ENCODE measurements at places on chromosomes 3 and 15.

GRCh38 chr3:74347563-74348268 lies 266.7 kb downstream of the CNTN3 start:
- no peak for DNase-seq

DNA sequence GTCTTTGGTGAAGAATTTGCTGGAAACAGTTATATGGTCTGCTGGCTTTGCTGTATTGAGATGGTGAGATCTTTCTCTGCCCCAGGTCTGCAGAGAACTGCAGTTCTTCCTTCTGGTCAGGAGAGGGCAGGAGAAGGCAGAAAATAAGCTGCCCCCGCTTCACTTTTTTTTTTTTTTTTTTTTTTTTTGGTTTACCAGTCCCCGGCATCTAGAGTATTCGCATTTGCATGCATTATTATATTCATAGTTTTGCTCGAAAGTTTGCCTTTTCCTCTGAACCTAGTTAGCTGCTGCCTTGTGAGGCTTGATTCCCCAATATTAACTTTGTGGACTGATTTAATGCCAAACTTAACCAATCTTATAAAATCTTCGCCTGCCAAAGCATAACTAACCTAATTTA lies 10.6 kb upstream of the PARL start:
- no peak for DNase-seq

- DNase-seq, result no peak
Measured at GRCh38 chr3:38724392-38724736, 74.9 kb upstream of the SCN5A start.

DNA sequence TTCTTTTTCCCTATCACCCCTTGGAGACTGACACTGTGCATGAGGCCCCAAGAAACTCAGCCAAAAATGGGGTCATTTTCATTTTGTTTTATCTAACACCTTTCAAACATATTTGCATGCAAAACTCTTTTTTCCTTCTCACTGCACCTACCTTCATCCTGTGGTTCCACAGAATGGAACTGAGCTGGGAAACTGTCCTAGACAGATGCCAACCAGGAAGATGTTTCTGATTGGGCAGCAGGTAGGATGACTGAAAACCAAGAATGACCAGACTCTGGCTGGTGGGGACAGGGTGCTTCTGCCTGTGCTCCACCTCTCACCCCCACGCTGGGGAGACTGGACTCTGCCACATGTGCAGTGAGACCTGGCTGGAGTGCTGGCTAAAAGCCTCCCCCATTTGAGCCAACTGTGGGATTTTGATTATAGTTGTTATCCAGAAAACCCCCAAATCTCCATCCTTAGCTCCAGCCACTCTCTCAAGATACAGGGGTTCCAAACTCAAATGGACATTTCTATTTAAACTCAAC lies 5.2 kb downstream of the PPIB start:
- DNase-seq, result no peak

DNA sequence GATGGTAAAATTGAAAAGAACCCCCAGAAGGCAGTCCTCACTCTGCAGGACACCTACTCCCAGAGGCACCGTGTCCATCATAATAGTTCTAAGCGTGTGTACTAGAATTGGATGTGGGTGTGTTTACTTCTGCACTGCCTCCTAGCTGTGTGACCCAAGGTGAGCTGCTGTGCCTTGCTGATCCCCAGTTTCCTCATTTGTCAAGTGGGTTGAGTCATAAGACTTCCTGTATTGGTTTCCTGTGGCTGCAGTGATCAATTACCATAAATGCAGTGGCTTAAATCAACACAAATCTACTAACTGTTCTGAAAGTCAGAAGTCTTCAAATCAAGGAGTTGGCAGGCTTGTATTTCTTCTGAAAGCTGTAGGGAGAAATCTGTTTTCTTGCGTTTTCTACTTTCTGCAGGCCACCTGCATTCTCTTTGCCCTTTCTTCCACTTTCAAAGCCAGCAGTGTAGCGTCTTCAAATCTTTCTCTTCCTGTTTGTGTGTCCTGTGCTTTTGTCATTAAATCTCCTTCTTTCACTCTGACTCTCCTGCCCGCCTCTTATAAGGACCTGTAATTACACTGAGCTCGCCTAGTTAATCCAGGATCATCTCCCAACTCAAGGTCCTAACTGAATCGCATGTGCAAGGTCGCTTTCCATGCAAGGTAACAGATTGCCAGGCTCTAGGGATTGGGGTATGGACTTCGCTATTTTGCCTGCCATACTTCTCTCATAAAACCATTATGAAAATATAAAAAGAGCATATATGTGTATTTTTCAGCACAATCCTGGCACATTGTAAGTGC lies 59.0 kb downstream of the RORA start:
- DNase-seq, result no peak

DNA sequence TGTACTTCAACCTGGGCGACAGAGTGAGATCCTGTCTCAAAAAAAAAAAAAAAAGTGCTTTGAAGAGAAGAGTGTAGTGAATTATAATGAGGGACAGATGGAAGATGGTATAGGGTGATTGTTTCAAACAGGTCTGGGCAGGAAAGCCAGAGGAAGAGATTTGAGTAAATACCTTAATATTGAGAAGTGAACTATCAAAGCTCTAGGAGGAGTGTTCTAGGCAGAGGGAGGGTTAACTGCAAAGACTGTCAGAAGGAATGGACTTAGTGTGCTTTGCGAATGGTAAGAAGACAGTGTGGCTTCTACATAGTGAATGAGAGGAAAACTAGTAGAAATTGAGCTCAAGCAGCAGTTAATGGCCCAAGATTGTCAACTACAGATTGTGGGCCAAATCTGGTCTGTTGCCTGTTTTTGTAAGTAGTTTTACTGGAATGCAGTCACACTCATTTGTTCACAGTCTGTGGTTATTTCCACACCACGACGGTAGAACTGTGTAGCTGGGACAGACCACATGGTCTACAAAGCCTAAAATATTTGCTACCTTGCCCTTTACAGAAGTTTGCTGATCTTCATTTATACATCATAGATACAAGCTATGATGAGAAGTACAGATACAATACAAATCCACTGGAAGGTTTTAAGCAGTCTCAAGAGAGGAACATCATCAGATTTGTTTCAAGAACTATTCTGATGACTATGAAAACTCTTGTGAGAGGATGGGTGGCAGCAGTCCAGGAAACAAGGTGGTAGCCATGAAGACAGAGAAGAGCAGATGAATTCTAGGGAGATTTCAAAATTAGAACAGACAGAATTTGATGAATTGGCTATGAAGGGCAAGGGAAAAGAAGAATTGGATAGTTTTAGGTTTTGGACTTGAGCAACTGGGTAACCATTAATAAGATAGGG lies 16.5 kb upstream of the USP50 start:
- no peak for DNase-seq

DNA sequence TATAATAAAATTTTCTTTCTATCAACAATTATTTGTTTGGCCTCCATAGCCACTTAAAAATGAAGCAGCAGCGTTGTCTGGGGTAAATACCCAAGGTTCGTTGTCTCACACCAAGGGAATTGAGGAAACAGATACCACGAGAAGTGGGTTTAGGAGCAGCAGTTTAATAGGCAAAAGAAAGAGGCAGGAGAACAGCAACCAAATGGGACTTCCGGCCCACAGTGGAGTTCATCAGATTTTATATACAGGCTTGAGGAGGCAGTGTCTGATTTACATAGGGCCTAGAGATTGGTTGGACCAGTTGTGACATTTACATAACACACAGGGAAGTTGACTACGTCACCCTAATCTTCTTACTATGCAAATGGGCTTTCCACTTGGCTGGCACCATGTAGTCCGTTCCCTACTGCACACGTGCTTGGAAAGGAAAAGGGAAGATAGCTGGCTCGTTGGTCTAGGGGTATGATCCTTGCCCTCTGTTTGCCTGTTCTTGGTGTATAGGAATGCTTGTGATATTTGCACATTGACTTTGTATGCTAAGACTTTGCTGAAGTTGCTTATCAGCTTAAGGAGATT lies 61.5 kb upstream of the SETMAR start:
- DNase-seq, result no peak

- no peak for DNase-seq
Measured at GRCh38 chr3:161273589-161274218, 52.6 kb downstream of the NMD3 start.

DNA sequence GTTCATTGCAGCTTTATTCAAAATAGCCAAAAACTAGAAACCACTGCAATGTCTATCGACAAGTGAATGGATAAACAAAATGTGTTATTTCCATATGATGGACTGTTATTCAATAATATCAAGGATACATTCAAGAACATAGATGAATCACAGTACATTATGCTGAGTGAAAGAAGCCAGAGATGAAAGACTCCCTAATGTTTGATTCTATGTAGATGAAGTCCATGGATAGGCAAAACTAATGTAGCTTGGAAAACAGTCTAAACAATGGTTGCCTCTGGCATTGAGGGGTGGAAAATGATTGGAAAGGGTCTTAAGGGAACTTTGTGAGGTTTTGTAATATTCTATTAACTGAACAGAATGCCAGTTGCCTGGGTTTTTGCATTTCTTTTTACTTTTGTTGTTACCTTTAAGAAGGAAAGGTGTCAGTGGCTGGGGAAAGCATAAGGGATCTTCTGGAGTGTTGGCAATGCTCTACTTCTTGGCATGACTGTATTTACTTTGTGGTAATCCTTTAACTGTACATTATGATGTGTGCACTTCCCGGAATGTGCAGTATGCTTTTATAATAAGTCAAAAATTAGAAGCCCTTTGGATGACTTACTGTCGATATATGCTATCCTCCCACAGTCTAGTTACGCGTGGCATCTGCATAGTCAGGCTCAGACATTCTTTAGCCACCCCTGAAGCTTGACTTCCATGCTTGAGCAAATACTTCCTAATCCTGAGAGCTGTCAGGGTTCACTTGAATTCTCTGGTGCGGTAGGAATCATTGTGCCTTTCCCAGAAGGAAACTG lies 20.5 kb upstream of the ATP10A start:
- DNase-seq, result no peak

DNA sequence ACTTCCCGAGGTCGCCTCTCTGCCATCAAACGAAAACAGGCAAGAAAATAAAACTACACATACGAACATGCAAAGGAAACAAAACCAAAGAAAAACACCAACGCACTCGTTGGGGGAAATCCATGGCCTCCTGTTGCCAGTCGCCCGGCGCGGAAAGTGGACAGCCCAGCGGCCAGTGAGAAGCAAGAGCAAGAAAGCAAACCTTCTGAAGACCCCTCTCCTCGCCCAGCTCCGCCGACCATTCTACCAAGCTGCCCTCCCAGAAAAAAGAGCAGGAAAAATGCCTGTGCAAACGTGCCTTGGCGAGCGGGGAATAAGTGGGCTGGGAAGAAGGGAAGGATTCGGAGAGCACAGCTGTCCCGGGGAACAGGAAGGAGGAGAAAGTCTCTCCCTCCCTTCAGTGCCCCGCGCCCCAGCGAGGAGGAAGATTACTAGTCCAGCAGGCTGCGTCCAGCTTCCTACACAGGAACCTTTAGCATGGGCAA lies 802 bp upstream of the NECTIN3 start:
- no peak for DNase-seq

GRCh38 chr3:194285850-194286197 lies 65.3 kb downstream of the CPN2 start:
- DNase-seq, result no peak

GRCh38 chr3:127690106-127690505 lies 17.4 kb downstream of the ABTB1 start:
- DNase-seq, result no peak

- no peak for DNase-seq
Measured at GRCh38 chr3:166052440-166052839, 215.2 kb upstream of the BCHE start.

GRCh38 chr15:98703126-98703685 lies 54.9 kb downstream of the IGF1R start:
- DNase-seq, result no peak

GRCh38 chr3:112115161-112115739 lies 17.8 kb downstream of the GCSAM start:
- no peak for DNase-seq

DNA sequence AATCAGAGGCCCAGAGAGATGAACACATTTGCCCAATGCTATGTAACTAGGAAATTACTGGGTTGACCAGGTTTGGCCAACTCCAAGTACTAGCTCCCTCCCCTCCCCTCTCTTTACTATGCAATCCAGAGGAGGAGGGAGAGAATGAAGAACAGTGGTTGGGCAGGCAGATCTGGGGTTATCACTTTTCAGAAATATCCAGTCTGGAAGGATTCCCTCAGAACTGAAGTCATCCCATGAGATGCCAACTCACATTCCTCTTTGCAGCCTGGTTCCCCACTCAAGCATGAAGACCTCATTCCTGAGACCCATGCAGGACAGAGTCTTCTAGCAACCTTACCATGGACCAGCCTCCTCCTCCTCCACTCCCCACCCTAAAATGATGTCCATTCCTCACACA lies 201.1 kb downstream of the TLE3 start:
- no peak for DNase-seq

- DNase-seq, result no peak
Measured at GRCh38 chr3:106255870-106256248, 387.0 kb upstream of the CBLB start.

- DNase-seq, result peak; percentile 30
Measured at GRCh38 chr3:10758304-10759037, 57.6 kb upstream of the SLC6A11 start.

GRCh38 chr15:58551764-58552504 lies 120.1 kb downstream of the LIPC start:
- DNase-seq, result no peak

- DNase-seq, result no peak
Measured at GRCh38 chr15:44666210-44667038, 3.0 kb upstream of the SPG11 start.

DNA sequence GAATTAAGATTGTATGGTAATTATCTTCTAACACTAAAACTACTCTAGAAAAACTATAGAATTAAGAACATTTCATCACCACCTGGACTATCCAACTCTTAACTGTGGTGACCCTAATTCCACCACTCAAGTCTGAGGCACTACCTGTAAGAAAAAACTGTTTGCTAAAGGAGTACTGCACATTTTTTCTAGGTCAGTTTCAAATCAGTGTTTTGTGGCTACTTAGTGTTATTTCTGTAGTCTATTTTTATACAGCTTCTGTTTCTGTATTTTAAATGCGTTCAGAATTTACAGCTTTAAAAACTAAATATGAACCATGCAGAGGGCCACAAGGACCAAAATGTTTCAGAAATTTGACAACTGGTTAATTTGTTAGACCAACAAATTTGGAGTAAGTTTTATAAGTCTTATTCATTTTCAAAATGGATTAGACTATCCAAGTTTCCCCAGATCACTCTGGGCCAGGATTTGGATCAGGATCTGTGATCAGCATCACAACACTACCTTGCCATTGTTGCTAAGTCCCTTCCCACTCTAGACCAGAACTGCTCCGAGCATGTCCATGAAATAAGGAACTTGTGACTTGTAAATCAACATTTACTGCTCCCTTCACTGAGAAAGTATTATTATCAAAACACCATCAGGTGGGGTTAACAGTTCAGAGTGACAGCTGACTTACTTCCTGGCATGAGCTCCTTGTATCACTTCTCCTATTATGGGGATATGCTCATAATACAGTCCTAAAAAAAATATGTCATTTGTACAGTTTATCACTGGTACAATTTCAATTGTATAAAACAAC lies 8.6 kb downstream of the GLT8D1 start:
- no peak for DNase-seq

- DNase-seq, result no peak
Measured at GRCh38 chr3:164393171-164393570, 685.1 kb downstream of the SI start.

GRCh38 chr3:127688022-127688415 lies 15.3 kb downstream of the ABTB1 start:
- no peak for DNase-seq

Data from stimulated activated CD8-positive, alpha-beta memory T cell treated with anti-CD3 and anti-CD28 coated beads, Interleukin-2, amount 100 ng/mL, for 48 hours (primary cell).